DND-41 (cell line): ENCODE measurements at places on chromosomes 7 and 10.

GRCh38 chr7:7761340-7761973 is 43.0 kb upstream of the RPA3 start:
- DNase-seq: peak; percentile 16

DNA sequence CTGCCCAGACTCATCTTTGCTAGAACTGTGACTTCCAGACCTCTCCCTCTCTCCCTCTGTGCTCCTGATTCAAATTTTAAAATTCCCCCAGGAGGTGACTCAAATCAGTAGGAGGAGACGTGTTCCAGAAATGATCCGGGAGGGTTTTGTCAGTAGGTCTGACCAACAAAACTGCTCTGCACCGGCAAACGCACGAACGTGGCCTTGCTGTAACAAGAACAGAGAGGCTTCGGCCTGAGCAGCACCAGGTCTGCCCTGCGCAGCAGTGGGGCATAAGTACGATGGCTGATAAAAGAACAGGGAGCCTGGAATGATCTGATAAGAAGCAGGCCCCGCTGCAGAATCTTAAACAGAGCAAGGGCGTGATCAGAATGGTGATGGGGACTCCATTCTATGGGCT is 152.7 kb upstream of the AUTS2 start:
- no peak for DNase-seq

DNA sequence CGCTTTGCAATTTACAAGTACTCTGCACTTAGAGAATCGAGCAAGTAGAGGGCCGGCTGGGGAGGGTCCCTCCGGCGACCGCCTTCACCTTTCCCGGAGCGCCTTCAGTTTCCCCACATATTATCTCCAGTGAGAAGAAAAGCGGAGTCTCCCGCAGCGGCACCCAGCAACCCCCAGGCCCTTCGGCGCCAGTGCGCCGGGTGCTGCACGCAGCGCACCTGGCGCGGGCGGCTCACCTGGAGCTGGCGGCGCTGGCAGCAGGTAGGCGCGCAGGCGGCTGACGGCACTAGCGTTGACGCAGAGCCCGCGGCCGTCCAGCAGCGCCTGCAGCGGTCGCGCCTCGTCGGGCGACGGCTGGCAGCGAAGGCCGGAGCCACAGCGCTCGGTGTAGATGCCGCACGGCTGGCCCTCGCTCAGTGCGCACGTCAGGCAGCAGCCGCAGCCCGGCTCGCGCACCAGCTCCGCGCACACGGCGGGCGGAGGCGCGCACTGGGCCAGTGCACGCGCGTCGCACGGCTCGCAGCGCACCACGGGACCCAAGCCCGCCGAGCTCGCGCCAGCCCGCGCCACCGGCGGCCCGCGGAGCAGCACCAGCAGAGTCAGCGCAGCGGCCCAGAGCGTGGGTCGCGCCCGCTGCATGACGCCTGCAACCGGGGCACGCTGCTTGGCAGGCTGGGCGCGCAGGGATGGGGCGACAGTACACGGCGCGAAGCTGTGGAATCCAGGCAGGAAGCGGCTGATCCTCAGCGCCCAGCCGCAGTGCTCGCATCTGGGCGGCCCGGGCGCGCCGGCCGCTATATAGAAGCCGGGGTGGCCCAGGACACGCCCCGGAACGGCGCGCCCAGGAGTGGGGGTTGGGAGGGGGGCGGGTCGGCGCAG is at the start of gene IGFBP3:
TSS of gene IGFBP3 (minus strand) at position 771 of the 879 bp plus-strand sequence. CDS start at position 639, 132 bp downstream.
- no peak for DNase-seq

DNA sequence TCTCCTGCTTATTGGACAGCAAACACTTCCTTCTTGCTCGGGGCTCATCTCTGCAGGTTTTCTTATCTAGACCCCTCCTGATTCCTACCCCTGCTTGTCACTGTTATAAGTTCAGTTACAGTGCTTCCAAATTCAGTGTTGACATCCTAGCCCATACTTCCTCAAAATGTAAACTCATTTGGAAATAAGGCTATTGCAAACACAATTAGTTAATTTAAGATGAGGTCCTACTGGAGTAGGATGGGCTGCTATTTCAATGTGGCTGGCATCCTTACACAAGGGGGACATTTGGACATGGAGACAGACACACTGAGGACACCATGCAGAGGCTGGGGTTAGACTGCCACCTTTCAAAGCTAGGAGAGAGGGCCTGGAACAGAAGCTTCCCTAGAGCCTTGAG is 85.2 kb upstream of the NPVF start:
- no peak for DNase-seq

- no peak for DNase-seq
Observed at GRCh38 chr10:132450466-132450824, 53.4 kb downstream of the PWWP2B start.
